ENCODE measurements at places on chromosomes 1 and 21. TPM values are rescaled to one million over a fixed set of nuclear protein-coding genes. Genes with fewer than 3 reads are reported as not detected.

Gene VSIG8
- not detected for total RNA-seq

Gene LCE2B
- not detected for total RNA-seq

Gene HRNR
- total RNA-seq: not detected

Gene FCRL1
- not detected for total RNA-seq

Gene UBL4B
- total RNA-seq: not detected

Gene TNFSF4
- 127 TPM for total RNA-seq

Gene ADGRL4
- total RNA-seq: 4.7 TPM

Gene PTPN7
- not detected for total RNA-seq

Gene HAPLN2
- not detected for total RNA-seq

Gene PPFIA4
- total RNA-seq: 4.3 TPM

Gene TTLL7
- total RNA-seq: 9.1 TPM

Gene CFHR4
- not detected for total RNA-seq

Gene INAVA
- total RNA-seq: not detected

Gene C4BPB
- total RNA-seq: 0.32 TPM

Gene TSPAN1
- 0.43 TPM for total RNA-seq

Gene DCLRE1B
- 4.2 TPM for total RNA-seq

Gene TRAF3IP3
- not detected for total RNA-seq

Gene PRR9
- not detected for total RNA-seq

Gene PAQR6
- total RNA-seq: 0.43 TPM

Gene MROH9
- under 0.01 TPM for total RNA-seq

All from fibroblast of villous mesenchyme (primary cell).